ENCODE measurements at places on chromosomes 11 and 22.

- no peak for DNase-seq
Observed at GRCh38 chr11:120579611-120580031, 68.1 kb downstream of the GRIK4 start.

- DNase-seq: no peak
Observed at GRCh38 chr11:87466223-87466622, 428.5 kb downstream of the TMEM135 start.

DNA sequence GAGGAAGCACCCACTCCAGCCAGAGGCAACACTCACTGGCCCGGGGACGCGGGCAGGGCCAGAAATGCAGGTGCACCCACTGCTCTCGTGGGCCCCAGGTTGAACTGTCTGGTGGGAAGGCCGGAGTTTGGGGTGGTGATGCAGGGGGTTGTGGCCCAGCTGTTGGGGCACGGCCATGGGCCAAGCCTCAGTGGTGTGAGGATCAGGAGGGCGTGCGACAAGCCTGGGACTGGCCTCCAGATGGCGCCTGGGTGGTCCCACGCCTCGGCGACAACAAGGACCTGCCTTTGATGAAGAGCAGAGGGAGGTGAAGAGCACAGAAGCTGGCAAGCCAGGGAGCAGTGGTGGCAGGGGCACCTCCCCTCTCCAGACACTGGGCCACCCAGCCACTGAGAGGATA is 240.8 kb downstream of the BRD1 start:
- DNase-seq: peak; percentile 21

- no peak for DNase-seq
Observed at GRCh38 chr11:117179048-117179999, 781 bp downstream of the SIDT2 start.

DNA sequence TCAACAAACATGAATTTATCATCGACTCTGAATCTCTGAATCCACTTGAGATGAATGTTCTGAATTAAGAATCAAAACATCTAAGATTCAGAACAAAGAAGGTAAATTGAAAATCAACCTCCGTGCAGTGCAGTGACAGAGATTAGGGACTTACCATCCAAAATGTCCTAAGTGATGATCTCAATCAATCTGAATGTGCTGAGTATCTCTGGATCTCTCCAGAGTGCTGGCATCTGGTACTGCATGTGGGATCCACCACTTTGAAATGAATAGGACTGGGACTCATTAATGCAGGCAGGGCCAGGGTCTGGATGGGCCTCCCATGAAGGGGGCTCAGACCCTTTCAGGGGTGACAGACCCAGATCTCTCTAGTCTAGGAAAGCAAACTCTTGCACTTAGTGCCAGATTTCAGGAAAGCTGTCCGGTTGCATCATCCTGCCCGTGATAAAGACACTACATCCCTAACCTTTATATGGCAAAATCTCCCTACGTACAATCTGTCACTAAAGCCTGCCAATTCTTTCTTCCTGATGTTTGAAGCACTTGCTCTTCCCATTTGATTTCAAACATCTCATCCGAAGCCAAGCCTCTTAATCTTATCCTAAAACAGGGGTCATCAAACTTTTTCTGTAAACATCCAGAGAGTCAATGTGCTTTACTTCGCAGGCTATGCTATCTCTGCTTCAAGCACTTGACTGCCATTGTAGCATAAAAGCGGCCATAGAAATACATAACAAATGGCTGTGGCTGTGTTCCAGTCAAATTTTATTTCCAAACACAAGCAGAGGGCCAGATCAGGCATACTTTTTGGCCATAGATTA is 263.3 kb downstream of the LARGE1 start:
- DNase-seq: no peak

- DNase-seq: no peak
Observed at GRCh38 chr22:44892243-44892642, 117.6 kb downstream of the PHF21B start.

DNA sequence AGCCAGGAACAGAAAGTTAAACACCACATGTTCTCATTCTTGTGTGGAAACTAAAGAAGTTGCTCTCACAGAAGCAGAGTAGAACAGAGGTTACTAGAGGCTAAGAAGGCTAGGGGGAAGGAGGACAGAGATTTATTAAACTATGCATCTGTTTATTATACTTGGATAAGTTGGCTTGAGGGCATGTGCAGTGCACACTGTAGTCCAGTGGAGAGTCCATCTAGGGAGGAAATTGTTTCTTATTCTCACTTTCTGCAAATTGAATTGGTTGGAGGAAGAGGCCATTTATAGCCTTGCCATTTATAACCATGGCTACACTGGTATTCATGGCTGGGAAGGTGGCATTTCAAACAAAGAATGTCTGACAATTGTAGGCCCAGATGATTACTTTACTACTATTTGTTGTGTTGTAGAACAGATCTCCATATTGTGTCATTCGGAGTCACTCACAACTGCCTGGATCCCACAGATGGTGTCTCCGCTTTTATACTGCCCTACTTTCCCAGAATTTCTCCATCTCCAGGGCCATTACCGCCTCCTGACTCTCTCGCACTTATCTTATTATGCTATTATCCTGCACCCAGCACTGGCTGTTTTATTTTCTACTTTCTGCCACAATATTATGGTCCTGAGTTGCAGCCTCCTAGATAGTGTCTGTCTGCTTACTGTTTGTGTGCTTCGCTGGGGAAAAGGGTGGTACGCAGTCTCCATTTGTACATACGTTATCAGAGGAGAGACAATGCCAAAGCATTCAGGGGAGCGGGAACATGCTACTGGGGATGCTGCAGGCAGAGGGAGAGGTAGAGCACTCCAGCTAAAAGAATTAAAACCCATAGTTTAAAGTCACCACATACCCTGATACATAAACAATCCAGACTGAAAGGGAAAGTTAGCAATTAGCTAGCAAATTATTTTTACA is 169.3 kb upstream of the BLID start:
- DNase-seq: no peak

All from WERI-Rb-1 (cell line).